ENCODE measurements at places on chromosomes 13 and 19.

DNA sequence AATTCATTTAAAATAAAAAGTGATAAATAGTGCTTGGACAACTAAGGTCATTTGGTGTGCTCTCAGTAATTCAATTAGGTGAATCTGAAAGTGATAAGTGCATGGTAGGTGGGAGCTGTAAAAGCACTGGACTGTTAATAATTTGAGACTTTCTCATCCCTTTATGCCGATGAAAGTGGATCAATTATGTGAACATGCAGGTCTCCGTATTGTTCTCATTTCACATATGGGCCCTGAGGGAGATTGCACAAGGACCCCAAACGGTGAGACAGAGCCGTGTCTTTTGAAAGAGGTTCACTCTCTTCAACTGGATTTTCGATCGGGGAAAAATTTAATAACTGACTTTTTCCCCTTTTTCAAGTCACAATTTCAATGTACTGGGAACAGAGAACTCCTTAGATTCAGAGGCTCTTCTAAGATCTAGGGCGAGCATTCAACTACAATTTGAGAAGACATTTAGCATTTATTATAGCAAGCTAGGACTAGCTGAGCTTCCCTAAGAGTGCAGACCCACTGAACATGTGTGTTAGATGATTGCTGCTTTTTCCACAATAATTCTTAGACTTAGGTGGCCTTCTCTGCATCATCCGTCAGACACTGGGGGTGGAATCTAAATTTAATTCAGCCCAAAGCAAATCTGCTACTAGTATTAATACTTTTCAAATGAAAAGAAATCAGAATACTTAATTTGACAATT is 347.6 kb downstream of the OXGR1 start:
- no peak for DNase-seq

DNA sequence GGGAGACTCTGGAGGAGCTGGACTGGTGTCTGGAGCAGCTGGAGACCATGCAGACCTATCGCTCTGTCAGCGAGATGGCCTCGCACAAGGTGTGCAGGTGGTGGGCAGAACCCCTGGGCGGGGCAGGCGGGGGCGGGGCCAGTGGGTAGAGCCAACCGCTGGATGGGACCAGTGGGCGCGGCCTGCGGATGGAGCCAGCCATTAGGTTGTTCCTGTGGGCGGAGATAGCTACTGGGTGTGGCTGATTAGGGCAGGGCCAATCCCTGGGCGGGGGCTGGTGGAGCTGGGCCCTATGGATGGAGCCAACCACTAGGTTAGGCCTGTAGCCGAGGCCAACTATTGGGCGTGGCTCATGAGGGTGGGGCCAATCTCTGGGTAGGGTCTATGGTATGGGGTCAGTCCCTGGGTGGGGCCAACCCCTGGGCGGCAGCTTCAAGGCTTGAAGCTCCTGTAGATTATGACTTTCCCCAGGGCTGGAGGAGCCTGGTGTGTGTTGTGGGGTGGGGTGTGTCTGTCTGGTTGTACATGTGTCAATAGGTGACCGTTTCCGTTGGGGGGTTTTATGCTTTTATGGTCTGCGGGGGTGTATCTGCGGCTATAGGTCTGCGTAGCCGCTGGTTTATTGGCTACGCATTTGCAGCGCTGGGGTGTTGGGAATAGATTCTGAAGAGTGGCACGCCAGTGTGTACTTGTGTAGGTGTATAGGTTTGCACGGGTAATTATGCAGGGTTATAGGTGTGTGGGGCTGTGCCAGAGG is 30.7 kb downstream of the PDE4A start:
- no peak for DNase-seq

- DNase-seq = no peak
These were observed 2.7 kb downstream of the TPP2 start for GRCh38 chr13:102599426-102600012.

DNA sequence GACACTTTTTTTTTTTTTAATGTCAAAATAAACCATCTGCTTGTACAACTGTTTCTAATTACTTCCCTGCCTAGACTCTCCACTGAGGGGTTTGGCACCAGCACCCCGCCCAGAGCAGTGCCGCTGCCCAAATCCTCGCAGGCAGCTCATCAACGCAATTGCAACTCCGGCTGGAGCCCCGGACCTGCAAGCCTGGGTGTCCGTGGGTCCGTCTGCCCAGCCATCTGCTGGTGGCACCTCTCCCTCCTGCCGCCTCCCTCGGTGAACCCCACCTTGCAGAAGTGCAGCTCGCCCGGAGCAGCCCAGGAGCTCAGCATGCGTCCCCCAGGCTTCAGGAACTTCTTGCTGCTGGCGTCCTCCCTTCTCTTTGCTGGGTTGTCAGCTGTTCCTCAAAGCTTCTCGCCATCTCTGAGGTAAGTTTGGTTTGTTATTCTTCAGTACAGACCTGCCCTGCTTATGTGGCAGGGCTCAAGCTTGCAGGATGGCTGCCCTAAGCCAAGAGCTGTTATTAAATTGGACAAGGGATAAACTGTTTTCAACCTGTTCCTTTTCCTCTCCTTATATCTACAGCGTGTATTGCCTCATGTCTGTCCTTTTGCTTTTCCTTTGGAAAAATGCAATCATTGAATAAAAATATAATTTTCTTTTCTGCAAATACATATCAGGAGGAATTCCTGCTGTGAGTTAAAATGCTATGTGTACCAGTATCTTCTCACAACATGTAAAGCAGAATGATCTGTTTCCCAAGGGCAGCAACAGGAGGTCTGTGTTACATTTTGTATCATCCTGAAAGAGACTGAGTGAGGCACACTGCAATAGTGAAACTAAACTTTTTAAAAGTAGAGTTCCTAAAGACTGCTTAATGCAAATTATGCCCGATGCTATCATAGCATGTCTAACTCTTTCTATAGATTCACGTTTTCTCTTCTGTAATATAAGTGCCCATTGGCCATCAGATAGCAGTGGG is at the start of gene ITGBL1:
TSS of gene ITGBL1 (plus strand) at position 157 of the 967 bp plus-strand sequence. CDS start at position 316, 159 bp downstream.
- DNase-seq = no peak

GRCh38 chr19:1211494-1212234 is 6.1 kb downstream of the STK11 start:
- DNase-seq = no peak

DNA sequence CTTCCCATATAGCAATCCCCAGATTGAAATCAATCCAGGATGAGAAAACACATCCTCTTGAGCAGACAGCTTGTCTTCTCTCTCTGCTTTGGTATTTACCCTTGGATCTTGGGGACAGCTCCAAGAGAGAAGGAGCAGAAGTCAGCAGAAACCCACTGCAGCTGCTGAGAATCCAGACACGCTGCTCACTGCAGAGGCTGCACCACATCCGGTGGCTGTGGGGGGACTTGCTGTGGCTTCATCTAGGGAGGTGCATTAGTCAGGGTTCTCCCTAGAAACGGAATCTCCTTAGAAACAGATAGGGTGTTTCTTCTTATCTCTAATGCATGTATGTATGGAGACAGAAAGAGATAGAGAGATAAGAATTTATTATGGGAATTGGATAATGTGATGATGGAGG is 2.7 kb downstream of the CYP4F12 start:
- no peak for DNase-seq

DNA sequence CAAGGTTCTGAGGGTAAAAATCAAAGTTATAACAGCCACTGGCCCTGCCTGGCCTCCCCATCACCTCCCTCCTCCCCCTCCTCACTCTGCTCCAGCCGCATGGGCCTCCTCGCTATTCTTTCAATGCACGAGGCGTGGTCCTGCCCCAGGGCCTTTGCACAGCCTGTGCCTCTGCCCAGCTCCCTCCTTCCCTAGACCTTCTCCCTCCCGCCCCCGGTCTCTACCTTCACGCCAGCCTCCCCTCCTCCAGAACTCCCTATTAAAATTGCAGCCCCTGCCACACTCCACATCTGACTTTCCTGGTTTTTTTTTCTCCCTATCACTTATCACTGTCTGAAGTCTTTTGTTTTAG is 3.3 kb downstream of the RAX2 start:
- DNase-seq = no peak

- DNase-seq = no peak
These were observed 41.7 kb upstream of the ZNF91 start for GRCh38 chr19:23436944-23437343.

- DNase-seq = no peak
These were observed 7.9 kb downstream of the LIPE start for GRCh38 chr19:42419309-42419708.

DNA sequence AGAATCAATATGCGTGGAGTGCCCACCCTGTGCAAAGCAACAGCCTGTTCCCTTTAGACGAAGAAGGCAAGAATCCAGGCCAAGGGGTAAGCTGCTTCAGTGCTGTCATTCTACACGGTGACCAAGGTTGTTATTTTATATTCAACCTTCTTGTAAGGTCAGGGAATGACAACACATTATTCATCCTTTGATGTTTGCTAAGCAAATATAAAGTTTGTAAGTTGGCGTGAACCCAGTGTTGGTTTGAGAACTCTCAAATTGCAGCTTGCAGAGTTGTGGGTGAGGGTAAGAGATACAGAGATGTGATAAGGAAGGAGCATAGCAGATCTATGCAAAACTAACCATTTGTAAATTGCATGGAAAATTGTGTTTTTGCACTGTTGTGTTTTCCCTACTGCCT is 436.7 kb downstream of the FGF9 start:
- DNase-seq = no peak
